ENCODE measurements at places on chromosomes 4 and X. TPM values are rescaled to one million over a fixed set of nuclear protein-coding genes. Genes with fewer than 3 reads are reported as not detected.

Gene CT83
- not detected for total RNA-seq

Gene NRK
- not detected for total RNA-seq

Gene SASH3
- total RNA-seq: not detected

Gene NMU
- total RNA-seq: 0.83 TPM

Gene MAGEE2
- total RNA-seq: not detected

Gene LRBA
- total RNA-seq: 9.7 TPM

Gene TKTL2
- total RNA-seq: not detected

Gene RENBP
- 0.22 TPM for total RNA-seq

Gene BEX5
- not detected for total RNA-seq

Gene COL25A1
- total RNA-seq: not detected

Gene CNGA1
- not detected for total RNA-seq

Gene PABPC1L2B
- not detected for total RNA-seq

Gene UCP1
- not detected for total RNA-seq

Gene PGM2
- total RNA-seq: 14.9 TPM

Gene HSFX2
- total RNA-seq: 0.24 TPM

Gene YIPF7
- not detected for total RNA-seq

Gene TMSB15B
- 6.4 TPM for total RNA-seq

Measured in A549 treated with Hydrocortisone at 1 μM for 4 hours (cell line).